ENCODE measurements at places on chromosomes 12 and 14.

DNA sequence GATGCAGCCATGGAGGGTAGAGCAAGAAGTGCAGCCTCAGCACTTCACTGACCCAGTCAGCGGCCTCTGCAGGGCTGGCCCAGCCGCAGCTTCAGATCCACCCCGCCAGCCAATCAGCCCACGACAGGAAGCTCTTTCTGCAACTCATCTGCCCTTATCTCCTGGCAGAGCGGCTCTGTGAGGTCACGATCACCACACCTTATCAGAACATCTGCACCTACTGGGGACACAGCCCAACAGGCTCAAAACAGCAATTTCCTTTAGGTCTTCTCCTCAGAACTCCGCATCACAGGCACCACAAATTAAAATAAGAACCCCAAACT is 287.3 kb downstream of the BCL11B start:
- DNase-seq, result no peak

DNA sequence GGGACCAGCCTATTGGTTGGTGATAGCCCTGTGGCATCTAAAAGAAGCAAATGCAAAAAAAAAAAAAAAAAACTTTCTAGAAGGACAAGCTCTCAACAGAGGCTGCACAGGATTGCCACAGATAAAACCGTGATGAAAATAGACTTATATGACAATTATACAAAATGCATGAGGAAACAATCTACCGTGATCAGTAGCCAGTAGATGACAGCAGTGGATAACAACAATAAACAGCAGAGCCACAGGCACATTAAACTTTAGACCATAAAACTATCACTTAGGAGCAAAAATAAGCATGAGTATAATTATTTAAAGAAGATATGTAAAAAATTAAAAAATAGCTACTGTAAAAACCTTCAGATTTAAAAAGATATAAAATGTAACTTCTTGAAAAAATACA is 183.5 kb upstream of the ABCD2 start:
- DNase-seq, result no peak

GRCh38 chr12:84811291-84811690 is 101.3 kb downstream of the SLC6A15 start:
- DNase-seq, result no peak

GRCh38 chr12:78959556-78959955 is 95.0 kb downstream of the SYT1 start:
- no peak for DNase-seq

DNA sequence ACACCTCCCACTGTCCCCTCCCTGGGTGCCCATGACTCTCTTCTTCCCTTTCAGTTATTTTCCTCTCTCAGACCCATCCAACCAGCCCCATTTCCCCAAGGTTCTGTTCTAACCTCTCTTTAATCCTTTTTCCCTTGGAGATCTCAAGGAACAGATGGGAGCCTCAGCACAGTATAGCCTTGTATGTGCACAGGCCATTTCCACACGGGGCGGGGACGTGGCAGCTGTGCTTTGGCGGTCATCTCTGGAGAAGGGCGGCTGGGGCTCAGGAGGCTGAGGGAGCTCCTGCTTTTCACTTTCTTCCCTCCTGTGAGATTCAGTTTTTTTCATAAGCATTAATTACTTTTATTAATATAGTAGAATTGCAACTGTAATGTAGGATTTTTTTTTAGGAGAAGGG is 212.2 kb downstream of the ZFP36L1 start:
- no peak for DNase-seq

- DNase-seq, result no peak
These were observed 77.8 kb downstream of the DDX51 start for GRCh38 chr12:132066345-132066685.

DNA sequence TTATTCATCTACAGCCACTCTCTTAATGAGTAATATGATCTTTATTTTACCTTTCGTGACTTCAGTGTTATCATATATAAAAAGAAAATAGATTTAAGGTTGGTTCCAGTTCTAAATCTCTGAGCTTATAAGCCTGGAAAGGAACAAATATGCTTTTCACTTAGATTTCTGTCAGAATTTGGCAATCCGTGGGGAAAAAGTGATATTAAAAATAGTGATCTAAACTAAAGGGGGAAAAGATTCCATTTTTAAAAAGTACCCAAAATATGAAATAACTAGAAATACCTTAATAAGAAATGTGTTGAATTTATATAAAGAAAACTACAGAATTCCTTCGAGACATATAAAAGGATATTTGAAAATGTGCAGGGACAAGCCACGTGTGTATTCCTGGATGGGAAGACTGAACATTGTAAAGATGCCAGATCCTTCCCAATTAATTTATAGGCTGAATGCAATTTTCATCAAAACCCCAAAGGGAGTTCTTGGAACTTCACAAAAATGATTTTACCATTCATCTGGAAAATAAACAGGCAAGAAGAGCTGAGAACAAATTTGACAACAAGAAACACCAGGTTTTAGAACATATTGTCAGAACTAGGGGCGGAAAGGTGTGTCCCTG is 142.5 kb downstream of the EFCAB11 start:
- DNase-seq, result no peak

DNA sequence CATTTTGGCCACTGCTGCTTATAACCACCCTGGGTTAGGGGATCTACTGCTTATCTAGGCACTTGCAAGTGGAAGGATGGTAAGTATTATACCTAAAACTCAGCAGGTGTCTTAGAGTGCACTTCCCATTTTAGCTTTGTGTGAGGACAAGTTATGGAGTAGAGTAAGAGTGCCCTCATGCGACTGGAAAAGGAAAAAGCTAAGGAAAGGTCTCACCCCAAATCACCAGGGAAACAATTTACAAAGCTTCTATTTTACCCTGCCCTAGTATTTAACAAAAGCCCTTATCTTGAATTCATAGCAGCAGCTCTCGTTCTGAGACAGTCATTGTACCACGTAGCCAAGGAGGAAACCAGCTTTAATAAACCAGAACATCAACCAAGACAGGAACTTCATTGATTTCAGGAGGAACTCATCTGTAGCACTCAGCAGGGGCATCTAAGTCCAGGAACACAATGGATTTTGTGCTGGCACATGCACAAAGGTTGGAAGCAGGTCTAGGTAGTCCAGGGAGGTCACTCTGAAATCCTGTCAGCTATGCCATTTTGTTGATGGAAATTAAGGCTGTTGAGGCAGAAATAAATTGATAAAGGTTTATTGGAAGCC is 2.9 kb downstream of the RDH12 start:
- DNase-seq, result no peak

DNA sequence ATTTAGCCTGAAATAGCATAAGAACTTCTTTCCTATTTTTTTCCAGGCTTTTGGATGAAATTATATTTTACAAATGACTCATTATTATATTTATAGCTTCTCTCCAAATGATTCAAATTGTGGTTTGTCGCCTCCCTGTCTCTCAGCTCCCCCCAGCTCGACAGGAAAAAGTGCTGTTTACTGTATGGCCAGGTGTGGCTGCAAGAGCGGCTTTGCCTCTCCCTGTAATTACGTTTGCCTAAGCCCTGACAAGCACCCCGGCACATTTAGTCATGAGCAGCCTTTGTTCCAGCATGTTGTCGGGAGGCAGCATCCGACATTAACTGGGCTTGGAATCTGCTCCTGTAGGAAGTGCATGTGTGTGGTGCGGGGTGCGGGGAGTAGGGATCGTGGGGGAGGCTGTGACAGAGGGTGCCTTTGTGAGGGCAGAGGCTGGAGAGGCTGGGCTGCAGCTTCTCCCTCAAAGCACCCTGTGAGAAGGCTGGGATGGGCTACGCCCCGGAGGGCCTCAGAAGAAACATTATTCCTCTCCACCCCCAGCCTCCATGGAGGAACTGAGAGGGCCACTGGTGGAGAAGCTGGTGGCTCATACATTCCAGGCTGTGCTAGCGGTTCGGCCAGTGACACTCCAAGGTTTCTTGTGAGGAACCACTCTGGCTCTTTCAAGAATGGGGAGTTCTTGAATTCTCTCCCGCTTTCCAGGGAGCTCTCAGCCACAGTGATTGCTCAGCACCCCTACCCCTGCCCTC is 42.1 kb upstream of the CTDSP2 start:
- no peak for DNase-seq

DNA sequence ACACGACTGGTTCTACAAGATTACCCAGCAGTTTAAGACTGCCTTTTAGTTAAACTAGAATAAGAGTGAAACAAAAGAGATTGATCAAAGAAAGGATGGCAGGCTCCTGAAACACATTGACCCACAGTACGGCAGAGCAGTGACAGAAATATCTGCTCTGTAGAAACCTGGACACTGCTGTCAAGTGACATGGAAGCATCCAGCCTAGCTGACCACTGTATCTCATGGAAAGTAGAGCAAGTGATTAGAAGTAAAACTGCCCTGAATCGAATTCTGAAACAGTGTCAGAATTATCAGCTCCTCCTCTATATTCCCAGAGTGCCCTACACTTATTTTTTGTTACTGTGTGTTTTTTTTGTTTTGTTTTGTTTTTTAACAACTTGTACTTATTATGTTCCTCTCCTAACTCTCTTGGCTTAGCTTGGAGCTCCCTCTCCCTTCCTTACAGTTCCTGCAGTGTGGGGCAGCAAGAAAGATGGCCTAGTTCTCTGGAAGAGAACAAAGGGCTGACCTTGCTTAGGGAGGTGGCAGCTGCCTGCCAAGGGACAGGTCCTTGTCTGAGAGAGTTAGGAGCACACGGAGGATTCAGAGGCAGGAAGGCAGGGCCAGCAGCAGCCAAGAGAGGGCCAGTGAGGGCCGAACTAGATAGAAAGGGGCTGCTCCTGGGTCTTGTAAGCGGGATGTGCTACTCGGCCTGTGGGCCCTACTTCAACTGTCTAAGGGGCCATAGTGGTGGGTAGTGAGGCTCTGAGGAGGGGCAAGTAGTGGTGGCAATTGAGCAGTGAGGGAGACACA is 97.2 kb downstream of the PTPRR start:
- no peak for DNase-seq

DNA sequence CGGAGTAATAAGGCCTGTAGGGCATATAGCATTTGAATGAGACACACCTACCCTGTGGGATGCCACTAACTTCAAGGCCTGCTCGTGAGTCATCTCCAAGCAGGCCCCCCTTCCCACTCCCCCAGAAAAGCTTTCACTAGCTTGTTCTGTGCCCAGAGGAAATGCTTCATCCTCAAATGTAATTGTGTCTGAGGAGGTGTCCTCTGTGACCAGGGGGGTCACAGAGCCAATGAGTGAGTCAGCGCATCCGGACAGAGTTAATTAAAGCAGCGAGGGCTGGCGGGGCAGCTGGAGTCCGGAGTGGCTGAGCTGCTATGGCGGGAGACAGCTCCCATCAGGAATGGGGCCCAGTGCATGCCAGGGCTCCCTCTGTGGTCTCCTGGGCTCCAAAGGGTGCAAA is 27.0 kb upstream of the ESRRB start:
- DNase-seq, result no peak

GRCh38 chr12:70543444-70543843 is 93.8 kb downstream of the PTPRB start:
- DNase-seq, result no peak

GRCh38 chr14:71610149-71610548 is 322.1 kb upstream of the RGS6 start:
- no peak for DNase-seq

- no peak for DNase-seq
These were observed 51.3 kb upstream of the AMIGO2 start for GRCh38 chr12:47131011-47131410.

DNA sequence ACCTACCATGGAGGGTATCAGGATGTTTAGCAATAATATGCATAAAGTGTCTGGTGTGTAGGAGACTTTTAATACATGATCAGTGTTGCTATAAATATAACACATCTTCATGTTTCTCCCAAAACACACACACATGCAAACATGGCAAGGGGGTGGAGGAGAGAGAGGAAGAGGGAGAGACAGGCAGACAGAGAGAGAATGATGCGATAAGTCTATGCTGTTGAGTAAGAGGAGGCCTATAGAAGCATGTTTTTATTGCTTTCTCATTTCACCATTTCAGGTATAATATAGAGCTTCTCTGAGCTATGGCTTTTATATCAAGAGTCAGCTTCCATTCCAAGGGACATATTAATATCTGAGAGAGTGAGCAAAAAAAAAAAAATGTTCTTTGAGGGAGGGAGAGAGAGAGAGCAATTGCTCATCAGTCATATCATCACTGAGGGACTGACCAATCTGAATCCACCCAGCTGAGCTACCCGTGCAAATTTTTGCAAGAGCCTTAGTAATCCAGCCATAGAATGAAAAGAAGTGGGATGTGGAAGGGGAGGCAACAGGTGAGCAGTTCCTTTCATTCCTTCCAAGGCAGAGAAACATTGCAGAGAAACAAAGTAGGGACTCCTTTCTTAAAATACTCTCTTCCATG is 54.8 kb upstream of the RASSF8 start:
- DNase-seq, result no peak

Data from cortex of kidney (tissue), 1 donor.